ENCODE measurements at places on chromosomes 5 and 9.

GRCh38 chr9:34318163-34318790 is 10.8 kb downstream of the KIF24 start:
- no peak for DNase-seq

- DNase-seq = no peak
Measured at GRCh38 chr9:86708918-86709835, 238.1 kb downstream of the GAS1 start.

DNA sequence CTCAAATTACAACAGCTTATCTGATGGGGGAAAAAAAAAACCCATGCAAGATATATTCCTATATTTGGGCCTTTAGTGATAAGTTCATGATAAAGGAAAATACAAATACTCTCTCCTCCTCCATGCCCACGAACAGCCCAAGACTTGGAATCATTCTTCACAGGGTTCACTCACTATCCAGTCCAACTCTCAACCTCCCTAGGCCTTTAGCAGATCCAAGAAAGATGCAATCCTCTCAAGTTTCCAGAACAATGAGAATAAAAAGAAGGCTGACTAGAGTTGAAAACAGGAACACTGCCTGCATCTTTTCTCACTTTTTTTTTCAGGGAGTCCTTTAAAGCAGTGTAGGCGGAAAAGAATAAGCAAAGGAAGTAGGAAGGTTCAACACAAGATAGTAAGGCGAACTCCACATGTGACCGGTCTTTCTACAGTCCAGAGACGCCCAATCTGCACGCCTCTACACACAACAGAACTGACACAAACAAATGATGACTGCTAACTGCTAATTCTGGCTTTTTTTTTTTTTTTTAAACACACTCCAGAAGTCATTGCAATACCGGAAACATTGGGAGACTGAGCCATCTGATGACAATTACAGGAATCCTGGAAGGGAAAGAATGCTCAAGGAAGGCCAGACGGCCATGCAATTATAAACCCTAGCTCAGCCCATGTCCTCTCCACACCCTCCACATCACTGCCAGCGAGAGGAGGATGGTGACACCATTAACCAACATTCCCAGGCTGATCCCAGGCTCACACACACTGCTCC is 75.4 kb downstream of the BNC2 start:
- no peak for DNase-seq

DNA sequence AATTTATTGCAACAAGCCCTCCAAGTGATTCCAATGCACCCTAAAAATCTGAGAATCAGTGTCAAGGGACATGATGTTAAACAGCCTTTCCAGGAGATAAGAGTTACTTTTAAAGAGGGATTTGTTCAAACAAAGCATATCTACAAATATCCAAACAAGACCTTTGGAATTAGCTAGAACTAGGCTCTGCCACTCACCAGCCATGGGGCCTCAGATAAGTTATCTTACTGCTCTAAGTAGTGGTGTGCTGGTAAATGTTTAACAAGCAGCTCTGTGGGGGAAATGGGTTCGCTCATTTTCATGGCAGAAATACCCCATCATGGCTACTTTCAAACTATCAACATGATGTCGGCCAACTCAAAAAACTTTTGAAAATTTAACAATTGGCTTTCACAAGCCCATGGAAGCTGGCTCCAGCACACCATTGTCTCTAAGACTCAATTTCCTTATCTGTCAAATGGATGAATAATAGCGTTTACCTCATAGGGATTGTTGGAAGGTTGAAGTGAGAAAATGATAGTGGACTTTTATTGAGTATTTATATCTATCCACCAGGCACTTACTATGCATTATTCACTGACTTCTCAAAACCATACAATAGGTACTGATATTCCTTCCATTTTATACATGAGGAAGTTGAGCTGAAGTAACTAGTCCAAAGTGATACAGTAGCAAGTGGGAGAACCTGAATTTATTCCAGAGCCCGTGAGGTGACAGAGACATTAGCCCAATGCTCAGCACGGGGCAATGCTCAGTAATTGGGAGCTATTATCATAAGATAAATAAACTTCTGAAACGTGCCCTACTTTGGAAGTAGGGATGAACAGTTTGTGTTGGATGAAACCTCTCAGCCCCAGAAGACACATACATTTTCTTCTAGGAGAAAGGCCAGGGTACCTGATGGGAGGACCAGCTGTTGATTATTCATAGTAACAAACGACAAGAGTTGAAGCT is 43.2 kb downstream of the SH3RF2 start:
- DNase-seq = no peak

GRCh38 chr5:17196697-17197096 is 20.7 kb upstream of the BASP1 start:
- no peak for DNase-seq

- no peak for DNase-seq
Measured at GRCh38 chr5:93677359-93677891, 64.0 kb downstream of the POU5F2 start.

- no peak for DNase-seq
Measured at GRCh38 chr9:28105001-28105400, 531.7 kb upstream of the C9orf72 start.

- DNase-seq = no peak
Measured at GRCh38 chr9:84303061-84303460, 37.5 kb downstream of the SLC28A3 start.

DNA sequence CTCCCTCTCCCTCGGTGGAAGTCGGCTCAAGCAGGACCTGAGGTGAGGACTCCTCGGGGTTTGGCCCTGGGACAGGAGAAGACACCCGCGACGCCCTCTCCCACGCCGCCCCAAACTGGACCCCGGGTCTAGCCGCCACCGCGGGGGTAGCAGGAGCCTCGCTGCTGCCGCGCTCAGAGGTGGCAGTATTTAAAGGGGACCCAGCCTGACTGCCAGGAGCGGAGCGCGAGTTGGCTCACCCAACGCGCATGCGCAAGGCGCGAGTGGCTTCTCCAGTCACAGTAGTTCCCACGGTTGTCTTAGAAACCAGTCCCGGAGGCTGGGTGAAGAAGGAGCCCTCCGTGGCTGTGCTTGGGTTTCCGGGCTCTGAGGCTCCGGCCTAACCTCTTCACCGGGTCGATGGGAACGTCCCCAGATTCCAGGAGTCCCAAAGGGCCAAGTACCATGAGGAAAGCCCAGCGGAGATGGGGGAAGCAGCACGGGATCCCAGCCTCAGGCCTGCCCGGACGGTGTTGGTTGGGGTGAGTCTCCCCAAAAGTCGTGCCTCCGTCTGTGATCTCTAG is 477.8 kb downstream of the SPATA31A7 start:
- no peak for DNase-seq

DNA sequence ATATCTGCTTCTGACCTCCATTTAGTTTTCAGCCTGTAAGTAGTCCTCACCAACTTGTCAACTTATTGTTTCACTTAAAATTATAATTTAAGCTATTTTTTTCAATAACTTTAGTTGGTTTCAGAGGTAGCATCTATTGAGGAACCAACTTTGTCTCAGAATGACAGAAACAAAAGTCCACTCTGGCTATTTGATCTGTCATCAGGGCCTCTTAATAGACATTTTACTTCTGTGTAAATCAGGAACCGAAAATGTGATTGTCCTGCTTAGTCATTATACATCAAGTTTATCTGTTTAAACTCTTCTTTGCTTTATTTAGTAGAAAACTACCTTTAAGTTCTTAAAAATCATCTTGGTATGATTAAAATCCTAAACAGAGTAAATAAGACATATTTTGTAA is 820.8 kb upstream of the EDIL3 start:
- no peak for DNase-seq

GRCh38 chr5:76467216-76467615 is 64.1 kb downstream of the IQGAP2 start:
- DNase-seq = no peak

GRCh38 chr5:90289837-90290236 is 119.7 kb downstream of the CETN3 start:
- no peak for DNase-seq

GRCh38 chr5:67401172-67401571 is 204.6 kb upstream of the CD180 start:
- DNase-seq = no peak

GRCh38 chr5:89211836-89212235 is 328.9 kb upstream of the MEF2C start:
- no peak for DNase-seq

GRCh38 chr9:7342229-7342628 is 457.3 kb downstream of the DMAC1 start:
- DNase-seq = no peak

GRCh38 chr5:159359408-159359807 is 29.1 kb upstream of the IL12B start:
- DNase-seq = no peak

GRCh38 chr9:107228496-107229039 is 54.5 kb upstream of the RAD23B start:
- no peak for DNase-seq

- no peak for DNase-seq
Measured at GRCh38 chr9:88875400-88876120, 115.7 kb upstream of the S1PR3 start.

GRCh38 chr5:54383225-54383901 is 72.1 kb upstream of the HSPB3 start:
- no peak for DNase-seq

- DNase-seq = no peak
Measured at GRCh38 chr9:117044241-117044640, 357.1 kb downstream of the TRIM32 start.

DNA sequence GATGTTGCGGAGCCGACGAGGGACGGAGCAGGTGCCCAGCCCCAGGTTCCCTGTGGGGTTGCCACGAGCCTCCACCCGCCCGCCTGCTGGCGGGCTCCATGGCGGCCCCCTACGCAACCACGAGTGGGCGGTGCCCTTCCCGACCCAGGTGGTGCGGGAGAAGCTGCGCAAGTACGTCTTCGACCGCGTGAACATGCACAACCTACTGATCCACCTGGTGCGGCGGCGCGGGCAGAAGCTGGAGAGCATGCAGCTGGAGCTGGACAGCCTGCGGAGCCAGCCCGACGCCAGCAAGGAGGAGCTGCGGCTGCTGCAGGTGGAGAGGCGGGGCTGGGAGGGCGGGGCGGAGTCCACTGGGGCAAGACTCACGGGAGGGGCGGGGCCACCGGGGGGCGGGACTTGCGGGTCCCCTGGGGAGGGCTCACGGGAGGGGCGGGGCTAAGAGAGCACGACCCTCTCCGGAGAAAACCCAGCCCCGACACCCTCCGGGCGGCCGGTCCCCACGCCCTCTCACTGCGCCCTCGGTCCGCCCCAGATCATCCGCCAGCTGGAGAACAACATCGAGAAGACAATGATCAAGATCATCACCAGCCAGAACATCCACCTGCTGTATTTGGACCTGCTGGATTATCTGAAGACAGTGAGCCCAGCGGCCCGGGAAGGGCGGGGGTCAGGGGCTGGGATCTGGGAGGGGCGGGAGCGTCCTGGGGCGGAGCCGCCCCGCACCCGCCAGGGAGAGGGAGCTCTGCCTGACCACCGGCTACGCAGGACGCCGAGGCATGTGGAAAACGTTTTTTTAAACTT is 3.9 kb downstream of the CCDC183 start:
- peak; percentile 86 for DNase-seq

- DNase-seq = no peak
Measured at GRCh38 chr9:24011881-24012280, 185.8 kb upstream of the ELAVL2 start.

DNA sequence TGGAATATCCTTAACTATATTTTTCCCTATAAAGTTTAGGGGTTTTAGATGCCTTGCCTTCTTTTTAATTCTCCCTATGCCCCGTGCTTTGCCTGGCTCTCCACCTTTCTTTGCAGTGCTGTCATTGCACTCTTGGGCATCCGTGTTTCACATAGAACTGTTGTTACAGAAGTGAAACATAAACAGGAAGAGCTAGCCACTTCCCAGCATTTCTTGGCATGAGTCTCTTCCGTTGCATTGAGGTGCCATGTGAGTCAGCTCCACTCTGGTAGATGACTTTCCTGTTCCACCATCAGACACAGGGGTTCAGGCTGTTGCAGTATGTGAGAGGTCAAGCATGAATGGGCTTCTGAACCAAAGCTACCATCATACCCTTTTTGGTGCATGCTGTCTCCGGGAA is 73.4 kb downstream of the ANGPTL2 start:
- DNase-seq = peak; percentile 64

GRCh38 chr5:31767335-31768031 is 128.6 kb downstream of the PDZD2 start:
- no peak for DNase-seq

- no peak for DNase-seq
Measured at GRCh38 chr5:172692451-172692850, 51.4 kb downstream of the NEURL1B start.

DNA sequence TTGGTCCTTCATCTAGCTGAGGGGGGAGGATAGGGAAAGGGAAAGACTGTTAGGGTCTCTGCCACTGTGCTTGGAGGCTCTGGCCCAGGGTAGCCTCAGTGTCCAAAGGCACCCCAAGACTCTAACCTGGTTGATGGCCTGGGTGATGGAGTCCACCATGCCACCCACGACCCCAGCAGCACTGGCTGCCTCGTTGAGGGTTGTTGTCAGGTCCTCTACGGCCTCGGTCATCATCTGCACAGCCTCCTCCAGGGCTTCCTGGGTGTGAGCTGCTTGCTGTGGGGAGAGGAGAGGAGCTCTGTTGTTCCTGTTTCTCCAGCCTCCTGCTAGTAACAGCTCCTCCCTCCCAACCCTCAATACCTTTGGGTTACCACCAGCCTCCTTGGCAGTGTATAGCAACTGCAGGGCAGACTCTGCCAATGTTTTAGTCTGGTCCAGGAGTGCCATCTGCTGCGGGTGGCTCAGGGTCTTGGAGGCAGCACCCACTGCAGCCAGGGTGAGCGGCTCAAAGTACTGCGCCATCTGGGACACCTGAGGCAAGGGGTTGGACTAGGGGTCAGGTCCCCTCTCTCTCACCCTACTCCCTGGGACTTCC is 16.2 kb upstream of the TPM2 start:
- no peak for DNase-seq

GRCh38 chr5:132656774-132657355 is 1.1 kb upstream of the IL13 start:
- DNase-seq = no peak

DNA sequence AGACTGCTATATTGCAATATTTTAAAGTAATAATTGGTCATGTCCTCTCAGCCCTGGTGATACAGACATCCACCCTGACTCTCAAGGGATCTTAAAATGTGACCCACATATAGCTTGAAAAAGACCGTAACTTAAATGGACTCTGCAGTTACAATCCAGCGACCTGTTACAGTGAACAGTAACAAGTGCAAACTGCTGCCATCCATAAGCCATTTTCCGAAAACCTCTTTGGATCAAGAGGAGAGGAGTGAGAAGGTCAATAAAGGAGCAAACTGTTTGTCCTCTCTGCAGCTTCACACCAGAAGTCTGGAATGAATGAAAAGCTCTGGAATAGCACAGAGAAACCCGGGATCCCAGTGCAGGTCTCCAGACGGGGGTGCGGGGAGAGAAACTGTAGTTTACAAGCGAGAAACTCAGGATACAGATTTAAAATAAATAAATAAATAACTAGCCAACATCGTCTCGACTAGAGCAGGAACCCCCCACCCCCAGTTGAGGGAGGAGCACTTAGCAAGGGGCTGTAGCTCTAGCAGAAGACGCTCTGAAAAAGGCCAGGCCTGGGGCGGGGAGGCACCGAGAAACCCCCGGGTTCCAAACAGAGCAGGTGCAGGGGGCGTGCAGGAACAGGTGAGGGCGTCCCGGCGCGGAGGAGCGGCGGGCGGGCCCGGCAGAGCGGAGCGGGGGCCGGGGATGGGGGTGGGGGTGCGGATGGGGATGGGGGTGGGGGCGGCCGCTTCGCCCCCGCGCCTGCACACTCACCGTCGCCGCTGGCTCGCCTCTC is 572 bp downstream of the ZDHHC21 start:
- DNase-seq = peak; percentile 42

- no peak for DNase-seq
Measured at GRCh38 chr5:40762705-40763104, 6.9 kb upstream of the TTC33 start.
